ENCODE measurements at places on chromosomes 3 and 15.

GRCh38 chr3:134366928-134367811, 7.1 kb downstream of the AMOTL2 start:
- DNase-seq: no peak

- DNase-seq: no peak
These were observed 716 bp downstream of the SELENOS start for GRCh38 chr15:101276501-101277037.

DNA sequence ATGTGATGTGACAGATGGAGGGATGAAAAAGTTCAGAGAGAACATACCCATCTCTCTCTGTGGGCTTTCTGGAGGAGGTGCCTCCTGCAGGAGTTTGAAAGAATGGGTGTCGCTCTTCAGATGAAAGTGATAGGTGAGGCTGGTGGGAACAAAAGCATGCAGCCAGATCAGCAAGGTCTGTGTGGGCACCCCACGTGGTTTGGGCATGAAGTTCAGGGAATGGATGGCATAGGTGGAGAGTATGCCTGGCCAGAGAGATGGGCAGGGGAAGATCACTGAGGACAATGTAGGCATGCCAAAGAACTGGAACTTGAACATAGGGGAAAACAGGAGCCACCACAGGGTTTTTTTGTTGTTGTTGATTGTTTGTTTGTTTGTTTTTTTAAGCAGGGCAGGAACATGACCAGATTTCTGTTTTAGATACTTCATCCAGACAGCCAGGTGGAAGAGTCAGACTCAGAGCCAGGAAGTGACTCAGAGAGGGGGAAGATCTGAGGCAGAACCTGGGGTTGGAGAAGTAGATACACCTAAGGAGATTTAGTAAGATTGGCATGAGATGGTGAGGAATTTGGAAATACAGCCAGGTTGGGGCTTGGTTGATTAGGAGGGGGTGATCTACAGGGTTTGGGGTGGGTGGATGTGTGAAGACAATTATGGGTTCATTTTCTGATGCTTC, 64.8 kb upstream of the CLSTN2 start:
- DNase-seq: no peak

- no peak for DNase-seq
These were observed 34.4 kb downstream of the FAM240A start for GRCh38 chr3:46646700-46647099.

DNA sequence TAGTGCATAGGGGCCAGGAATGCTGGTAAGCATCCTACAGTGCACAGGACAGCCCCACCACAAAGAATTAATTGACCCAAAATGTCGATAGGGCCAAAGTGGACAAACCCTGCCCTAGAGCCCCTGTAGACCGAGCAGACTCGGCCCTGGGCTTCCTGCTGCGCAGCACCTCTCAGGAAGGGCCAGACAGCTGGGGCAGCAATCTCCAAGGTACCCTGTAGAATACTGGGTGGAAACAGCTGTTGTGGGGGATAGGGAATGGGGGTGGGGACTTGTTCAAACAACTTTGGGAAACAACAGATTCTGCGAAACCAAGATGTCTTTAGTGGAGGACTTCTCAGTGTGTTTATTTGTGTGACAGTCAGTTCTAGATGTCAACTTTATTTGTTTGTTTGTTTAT, 67.1 kb downstream of the MRPL46 start:
- DNase-seq: no peak

DNA sequence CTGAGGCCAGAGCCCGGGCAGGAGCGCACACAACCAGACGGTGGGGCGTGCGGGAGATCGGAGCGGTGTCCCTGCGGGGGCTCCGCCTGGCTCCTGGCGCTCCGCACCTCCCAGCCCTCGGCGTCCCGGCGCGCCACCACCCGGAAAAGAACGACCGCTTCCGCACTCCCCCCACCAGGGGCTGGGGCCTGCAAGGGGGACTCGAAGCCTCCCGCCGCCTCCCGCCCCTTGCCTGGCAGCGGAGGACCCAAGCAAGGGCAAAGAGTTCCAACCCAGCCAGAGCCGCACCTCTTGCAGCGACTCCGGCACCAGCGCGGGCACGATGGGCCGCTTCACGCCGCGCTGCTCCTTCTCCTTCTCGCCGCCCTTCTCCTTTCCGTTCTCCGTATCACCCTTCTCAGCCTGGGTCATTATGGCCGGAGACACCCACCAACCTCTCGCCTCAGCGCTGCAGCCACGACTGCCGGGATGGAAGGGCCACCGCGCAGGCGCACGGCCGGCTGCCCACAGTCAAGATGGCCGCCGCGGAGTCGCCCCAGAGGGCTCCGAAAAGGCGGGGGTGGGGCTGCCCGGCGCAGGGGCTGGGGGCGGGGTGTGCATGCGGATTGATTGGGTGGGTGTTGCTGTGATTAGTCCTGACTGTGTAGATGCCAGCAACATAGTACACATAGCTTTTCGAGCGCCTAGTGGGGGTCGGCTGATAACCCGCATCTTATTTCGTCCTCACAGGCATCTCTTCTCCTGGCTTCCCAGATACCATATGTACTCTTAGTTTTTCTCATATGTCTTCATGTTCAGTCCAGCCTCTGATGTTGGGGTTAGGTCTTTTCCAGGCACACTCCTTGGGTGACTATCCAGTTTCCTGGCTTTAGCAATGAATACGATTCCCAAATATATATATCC, at the start of gene ACTR8:
ACTR8 (minus strand) TSS at position 462 of the 903 bp plus-strand sequence; CDS start at position 411, 51 bp downstream.
- DNase-seq: peak; percentile 83

DNA sequence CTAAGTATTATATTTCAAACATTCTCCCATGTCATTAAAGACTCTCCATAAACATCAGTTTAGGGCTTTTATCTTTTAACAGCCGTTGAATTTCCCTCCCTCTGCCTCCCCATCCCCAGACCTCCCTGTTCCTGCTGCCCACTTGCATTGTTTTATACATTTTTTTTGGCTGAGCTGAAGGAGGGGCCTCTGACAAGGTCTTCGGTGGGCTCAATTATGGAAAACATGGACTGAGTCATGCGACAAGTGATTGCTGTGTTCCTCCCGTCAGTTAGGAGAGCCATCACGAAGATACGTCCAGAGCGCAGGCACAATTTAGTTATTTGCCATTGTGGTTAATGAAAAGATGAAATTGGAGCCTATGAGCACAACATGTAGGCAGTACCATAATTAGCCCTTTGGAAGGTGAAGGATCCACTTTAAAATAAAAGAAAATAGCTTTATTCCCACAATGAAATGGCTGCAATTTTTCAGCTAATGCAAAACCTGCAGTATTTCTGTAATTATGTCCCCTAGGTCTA, 12.0 kb upstream of the NMNAT3 start:
- no peak for DNase-seq

GRCh38 chr3:56923526-56924224, 121.9 kb upstream of the ARHGEF3 start:
- DNase-seq: peak; percentile 78

DNA sequence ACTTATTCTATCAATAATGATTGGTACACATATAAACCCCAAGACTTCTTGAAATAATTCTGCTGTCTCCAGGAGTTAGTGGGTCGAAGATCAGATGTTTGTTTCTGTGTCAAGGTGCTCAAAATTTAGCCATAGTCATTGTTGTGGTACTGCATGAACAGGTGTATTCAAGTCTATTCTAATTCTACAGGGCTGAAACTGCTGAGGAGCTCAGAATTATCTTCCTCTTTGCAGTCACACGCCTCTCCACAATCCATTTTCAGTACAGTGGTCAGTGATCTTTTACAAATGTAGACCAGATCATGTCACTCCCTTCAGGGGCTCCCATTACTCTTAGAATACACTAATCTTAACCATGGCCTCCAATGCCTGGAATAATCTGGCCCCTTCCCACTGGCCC, 527.5 kb downstream of the NTRK3 start:
- DNase-seq: no peak

DNA sequence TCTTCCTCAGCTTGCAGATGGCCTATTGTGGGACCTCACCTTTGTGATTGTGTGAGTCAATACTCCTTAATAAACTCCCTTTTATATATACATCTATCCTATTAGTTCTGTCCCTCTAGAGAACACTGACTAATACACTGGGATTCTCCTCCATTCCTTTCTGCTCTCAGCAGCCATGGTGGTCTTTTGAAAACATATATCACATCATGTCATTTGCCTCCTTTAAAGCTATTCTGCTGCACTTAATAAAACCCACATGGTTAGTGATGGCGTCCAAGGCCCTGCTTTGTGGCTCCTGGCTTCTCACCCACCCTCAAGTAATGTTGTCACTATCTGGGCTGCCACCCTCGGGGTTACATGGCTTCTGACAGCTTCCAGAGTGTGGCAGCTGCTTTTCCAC, 169.5 kb downstream of the CADPS start:
- no peak for DNase-seq

DNA sequence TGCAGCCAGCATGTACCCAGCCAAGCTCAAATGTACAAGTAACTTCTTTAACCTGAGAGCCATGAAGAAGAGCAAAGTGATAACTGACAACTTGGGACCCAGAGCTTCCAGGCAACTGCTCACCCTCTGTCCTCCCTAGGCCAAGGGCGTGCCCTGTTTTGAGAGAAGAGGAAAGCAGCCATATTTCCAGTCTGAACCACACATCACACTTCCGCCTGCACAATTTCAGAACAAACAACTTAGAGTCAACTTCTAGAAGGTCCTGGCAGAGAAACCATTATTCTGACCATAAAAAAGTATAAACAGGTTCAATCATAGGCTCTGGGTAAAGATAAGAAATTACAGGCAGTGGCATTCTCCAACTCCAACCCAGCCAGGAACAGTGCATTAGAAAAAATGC, 50.1 kb downstream of the ITGB5 start:
- no peak for DNase-seq

DNA sequence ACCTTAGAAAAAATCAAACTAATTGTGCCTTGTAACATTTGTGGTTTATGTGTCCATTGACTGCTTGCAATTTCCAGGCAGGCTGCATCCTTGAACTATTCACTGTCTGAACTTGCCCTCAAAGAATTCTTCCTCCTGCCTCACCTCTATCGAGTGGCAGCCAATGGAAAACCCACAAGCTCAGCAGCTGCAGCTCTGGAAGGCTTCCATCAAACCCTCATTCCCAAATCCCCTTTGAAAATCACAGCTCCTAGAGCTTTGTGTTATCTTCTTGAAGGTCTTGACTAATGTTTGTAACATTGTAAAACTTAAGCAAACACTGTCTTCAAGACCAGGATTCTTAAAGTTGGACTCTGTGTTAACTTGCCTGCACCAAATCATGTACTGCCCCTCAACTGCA, 81.1 kb downstream of the FILIP1L start:
- DNase-seq: no peak

DNA sequence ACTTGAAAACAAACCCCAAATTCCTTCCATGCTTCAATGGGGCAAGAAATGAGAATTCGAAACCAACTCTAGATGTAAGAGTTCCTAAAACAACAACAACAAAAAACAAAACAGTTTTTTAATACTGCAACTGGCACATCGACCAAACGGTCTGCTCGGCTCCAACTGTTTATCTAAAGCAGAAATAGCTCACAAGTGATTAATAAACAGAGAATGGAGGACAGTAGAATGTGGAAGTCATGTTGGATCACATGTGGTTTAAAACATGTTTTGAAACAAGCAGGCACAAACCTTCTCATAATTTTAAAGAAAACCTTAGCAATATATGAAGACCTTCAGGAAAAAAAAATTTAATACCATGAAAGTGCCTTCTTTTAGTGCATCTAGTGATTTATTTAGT, 55.1 kb downstream of the SETMAR start:
- no peak for DNase-seq

- DNase-seq: no peak
These were observed 665.5 kb upstream of the NAALADL2 start for GRCh38 chr3:174193604-174194003.

- no peak for DNase-seq
These were observed 2.2 kb downstream of the MYL3 start for GRCh38 chr3:46860810-46861604.

DNA sequence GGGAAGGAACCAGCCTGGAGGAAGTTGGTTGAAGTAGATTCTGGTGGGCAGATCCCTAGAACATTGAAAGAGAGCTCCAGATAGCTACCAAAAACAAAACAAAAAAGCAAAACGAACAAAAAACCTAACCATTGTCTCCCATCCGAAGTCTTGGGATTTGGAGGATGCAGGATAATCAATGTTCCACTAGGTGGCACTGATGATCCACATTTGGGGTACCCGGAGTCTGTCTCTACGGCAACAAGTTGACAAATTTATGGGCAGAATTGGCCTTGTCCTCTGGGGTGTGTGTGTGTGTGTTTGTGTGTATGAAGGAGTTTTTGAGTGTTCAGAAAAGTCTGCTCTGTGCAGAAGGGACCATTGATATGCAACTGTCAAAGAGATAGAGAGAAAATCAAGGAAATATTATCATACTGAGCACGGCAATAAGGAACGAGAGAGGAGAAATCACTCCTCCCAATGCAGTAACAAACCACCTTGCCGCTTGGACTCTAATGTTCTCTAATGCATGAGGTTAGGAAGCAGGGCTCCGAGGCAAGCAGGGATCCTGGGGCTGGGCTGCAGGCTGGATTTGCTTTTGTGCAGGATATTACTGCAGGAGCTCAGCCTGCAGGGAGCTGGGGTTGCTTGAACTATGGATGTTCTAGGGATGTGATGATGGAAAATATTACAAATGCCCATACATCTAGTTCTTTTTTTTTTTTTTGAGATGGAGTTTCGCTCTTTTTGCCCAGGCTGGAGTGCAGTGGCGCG, 59.8 kb upstream of the KLHL25 start:
- peak; percentile 63 for DNase-seq

DNA sequence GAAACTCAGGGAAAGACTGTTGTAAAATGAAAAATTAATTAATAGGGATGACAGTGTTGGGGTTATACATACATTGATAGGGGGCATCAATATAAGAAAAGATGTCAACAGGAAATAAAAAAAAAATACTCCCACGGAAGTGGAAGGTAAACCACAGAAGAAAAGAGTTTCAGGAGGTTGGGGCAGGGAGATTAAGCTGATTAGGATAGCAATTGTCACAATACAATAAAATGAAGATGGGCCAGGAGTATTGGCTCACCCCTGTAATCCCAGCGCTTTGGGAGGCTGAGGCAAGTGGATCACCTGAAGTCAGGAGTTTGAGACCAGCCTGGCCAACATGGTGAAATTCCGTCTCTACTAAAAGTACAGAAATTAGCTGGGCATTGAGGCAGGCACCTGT, 536.1 kb downstream of the AGBL1 start:
- peak; percentile 3 for DNase-seq

DNA sequence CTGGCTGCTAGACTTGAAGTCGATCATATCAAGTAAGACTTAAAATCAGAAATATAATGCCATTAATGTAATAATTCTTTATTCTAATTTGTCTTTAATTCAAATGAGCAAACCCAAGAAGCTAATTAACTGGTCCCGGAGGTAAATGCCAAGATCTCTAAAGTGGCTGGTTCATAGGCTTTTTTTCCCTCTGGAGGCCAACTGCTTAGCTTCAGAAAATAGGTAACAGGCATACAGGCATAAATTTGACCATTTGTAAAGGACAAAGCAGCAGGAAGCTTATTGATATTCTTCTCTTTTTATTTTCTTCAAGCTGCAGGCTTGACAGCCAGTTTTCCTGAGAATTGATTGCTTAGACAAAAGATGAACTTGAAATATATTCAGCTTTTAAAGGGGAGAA, 158.6 kb upstream of the RAP2B start:
- DNase-seq: no peak

- no peak for DNase-seq
These were observed 25.5 kb downstream of the SIN3A start for GRCh38 chr15:75425966-75426500.

Measured in naive thymus-derived CD4-positive, alpha-beta T cell (primary cell).